ENCODE measurements at places on chromosomes 4 and X.

- DNase-seq: no peak
Observed at GRCh38 chr4:32472918-32473317, 1752.7 kb downstream of the PCDH7 start.

DNA sequence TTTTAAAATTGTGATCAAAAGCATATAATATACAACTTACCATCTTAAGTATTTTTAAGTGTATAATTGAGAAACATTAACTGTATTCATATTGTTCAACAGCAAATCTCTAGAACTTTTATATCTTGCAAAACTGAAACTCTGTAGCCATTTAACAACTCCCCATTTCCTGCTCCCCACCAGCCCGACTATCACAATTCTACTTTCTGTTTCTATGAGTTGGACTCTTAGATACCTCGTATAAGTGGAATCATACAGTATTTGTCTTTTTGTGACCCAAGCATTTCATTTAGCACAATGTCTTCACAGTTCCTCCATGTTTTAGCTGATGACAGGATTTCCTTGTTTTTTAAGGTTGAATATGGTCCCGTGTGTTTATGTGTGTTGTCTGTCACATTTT is 106.0 kb downstream of the LRBA start:
- no peak for DNase-seq

- no peak for DNase-seq
Observed at GRCh38 chr4:88398381-88398780, 19.7 kb downstream of the HERC6 start.

DNA sequence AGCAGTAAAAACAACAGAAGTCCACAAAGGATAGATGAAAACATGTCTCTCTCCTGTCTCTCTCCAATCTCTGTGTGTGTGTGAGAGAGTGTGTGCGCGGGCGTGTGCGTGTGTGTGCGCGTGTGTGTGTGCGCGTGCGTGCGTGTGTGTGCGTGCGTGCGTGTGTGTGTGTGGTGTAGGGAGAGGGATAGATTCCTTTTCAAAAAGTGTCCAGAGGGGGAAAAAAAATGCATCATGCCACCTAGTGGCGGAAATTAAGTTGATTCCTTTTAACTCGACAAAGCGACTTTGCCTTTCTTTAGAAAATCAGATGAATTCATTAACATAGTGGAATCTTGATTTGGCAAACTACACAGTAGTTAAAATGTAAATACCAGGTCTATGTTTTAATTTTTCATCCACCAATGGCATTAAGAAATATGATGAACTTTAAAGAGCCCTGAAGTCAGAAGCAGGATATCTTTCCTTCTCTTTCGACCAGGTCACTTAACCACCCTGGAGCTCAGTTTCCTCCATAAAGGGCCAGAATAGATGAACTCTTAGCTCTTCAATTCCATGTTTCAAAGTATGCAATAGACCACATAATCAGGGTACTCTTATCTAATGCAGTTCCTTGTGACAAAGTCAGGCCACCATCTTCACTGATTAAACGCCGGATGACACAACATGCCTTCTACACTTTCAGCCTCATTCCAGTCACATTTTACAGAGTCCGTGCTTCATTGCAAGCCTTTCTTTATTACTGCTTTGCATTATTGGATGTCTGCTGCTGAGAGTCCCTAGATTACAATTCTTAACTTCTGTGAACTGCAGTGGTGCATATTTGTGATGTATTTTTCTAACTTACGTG is 162.8 kb downstream of the FBXO8 start:
- DNase-seq: no peak

DNA sequence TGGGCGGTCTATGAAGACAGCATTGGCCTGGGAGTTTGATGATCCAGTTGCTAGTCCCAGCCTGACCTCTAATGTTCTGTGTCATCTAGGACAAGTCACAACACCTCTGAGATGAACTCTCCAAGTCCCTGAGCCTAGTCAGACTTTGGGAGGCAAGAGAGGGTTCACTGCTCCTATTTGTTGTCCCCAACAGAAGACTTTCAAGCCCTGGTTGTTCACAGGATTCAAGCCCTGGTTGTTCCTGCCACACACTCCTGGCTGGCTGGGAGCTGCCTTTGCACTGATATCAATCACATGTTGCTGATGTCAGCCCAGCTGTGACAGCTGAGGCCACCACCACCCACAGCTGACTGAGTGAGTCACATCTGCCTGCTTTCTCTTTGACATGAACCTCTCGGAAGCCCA is 253.2 kb upstream of the RASGEF1B start:
- DNase-seq: peak; percentile 55

- no peak for DNase-seq
Observed at GRCh38 chrX:1380672-1381233, 11.2 kb downstream of the SLC25A6 start.

GRCh38 chr4:1570291-1571164 is 113.6 kb downstream of the FAM53A start:
- no peak for DNase-seq

DNA sequence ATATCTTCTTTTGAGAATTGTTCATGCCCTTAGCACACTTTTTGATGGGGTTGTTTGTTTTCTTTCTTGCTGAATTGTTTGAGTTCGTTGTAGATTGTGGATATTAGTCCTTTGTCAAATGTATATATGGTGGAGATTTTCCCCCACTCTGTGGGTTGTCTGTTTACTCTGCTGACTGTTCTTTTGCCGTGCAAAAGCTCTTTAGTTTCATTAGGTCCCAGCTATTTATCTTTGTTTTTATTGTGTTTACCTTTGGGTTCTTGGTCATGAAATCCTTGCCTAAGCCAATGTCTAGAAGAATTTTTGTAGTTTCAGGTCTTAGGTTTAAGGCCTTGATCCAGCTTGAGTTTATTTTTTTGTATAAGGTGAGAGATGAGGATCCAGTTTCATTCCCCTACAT is 1372.6 kb upstream of the TENM3 start:
- DNase-seq: no peak

GRCh38 chr4:82213485-82214417 is 160.0 kb downstream of the HNRNPD start:
- DNase-seq: no peak

DNA sequence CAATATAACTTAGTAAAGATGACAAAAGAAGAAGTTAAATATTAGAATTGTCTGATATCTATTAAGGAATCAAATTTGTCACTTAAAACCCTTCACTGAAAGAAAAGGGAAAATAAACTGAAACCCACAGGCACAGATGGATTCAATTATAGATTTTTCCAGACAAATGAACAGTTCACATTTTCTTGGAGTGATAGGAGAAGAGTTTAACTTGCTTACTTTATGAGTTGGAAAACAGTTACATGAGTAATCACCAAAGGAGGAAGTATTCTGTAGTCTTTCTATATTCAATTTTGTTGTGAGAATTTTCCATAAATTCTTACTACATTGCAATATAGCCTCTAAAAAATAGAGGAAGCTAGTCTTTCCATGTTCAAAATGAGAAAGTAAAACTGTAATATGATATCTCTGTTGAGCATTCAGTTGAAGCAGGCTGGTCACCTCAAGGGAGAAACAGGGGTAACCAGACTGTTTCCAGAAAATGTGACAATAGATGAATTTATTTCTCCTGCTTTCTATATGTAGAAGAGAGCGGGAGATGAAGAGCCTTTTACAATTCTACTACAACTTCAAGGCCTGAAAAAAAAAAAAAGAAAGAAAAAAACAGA is 330.3 kb upstream of the EPHA5 start:
- no peak for DNase-seq

GRCh38 chr4:58679886-58680285 is 1569.7 kb upstream of the IGFBP7 start:
- no peak for DNase-seq

DNA sequence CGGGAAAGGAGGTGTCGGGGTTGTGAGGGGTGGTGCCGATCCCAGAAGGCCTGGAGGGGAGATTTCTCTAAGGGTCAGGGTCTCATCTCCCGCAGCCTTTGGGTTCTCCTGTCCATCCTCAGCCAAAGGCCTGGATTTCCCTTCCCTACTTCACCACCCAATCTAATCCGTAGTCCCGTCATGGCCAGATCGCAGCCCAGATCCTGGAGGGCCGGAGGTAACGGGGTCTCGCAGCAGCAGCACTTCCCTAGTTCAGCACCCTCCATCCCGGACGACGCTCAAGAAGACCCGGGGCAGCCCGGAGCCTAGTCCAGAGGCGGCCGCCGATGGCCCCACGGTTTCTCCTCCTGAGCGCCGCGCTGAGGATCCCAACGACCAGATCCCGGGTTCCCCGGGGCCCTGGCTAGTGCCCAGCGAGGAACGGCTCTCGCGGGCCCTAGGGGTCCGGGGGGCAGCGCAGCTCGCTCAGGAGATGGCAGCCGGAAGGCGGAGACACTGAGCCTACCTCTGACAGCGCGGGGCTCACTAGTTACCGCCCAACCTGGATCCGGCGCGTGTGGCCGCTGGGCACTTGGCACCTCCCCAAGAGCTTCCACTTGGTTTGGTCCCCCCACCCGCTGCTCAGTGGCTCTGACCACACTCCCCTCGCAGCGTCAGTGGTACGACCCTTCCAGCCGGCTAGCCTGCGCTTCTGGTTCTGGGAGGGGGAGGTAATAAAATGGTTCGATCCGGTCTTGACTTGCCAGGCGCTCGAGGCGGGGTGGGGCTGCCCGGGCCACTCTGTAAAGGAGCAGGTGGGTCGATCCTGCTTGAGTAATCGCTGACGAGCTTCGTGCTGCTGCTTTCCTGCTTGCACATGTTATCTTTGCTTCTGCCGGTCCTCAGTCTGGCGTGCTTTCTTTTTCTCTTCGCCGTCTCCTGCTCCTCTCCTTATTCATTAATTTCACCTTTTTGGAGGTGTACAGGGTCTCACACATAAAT is 3.6 kb downstream of the MAGIX start:
- peak; percentile 63 for DNase-seq

- no peak for DNase-seq
Observed at GRCh38 chr4:14087459-14087858, 459.9 kb upstream of the BOD1L1 start.

- no peak for DNase-seq
Observed at GRCh38 chr4:150970685-150971151, 44.4 kb downstream of the LRBA start.

- DNase-seq: no peak
Observed at GRCh38 chrX:7145454-7145853, 2.1 kb upstream of the STS start.

DNA sequence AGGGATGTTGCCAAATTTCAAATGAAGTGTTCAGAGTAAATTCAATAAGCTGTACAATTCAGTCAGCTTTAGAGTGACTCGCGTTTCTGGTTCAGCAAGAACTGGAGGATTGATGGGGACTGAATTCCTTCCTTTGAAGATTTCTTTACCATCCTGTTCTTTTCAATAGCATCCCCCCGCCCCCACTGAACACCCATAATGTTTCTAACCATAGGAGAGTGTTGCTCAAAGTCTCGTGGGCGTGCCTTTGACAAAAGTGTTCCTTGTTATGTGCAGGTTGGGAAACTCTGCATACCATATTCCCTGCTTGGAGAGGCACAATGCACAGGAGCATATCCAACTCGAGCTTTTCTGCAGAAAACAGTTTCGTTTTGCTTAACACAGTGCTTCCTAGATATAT is 323.5 kb upstream of the CASK start:
- no peak for DNase-seq

DNA sequence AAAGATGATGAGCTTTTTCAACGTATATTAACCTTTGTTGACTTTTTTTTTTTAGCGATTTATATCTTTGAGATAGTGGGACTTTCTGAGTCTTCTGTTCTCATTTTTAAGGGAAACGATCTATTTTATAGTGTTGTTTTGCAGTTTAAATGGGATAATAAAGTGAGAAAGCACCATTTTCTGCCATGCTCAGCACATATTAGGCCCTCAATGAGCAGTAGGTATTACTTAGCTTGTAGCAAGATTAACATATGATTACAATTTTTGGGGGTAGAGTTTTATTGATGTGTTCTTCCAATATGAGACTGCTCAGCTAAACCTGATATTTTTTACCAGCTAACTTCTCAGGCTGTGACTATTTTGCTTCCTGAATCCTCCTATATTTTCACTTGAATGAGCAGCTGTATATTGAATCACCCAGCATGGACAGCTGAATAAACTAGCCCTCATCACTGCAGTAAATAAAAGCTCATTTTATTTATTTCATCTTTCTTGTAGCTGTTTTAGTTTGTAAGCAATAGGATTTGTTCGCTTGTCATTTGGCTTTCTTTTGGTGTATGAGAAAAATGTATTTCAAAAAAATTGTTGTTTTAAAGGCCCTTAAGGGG is 43.7 kb downstream of the UGT8 start:
- no peak for DNase-seq

GRCh38 chrX:73767017-73767416 is 204.0 kb downstream of the CHIC1 start:
- DNase-seq: no peak

GRCh38 chrX:113512700-113513395 is 672.2 kb upstream of the AMOT start:
- no peak for DNase-seq

DNA sequence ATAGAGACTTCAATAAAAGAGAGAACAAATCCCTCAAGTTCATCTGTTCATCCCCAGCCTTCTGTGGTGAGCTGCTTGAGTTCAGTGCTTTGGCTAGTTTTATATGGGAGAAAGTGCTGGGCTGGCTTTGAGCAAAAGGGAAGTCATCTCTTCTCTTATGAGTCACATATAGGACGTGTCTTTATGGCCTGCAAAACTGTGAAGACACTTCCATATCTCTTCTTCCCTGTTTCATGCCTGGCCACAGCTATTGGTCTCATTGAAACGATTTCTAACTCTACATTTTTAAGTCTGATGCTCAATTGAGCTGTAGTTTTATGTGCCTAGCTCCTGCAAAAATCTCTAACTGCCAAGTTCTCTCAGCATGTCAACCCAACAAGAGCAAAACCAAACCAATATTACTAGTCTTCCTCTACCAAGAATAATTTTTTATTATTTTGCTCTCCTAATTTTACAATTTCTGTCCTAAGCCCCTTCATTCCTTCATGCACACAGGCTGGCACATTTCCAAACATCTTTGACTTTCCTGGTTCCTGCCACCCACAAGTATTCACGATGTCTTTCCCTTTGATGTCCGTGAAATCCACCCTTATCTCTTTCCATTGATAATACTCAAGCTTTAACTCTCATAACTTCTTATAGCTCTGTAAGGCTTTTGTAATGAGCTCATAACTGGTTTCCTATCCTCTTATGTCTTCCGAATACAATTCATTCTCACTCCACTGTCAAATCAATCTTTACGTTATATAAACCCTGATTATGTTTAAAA is 165.3 kb downstream of the BTC start:
- DNase-seq: no peak

DNA sequence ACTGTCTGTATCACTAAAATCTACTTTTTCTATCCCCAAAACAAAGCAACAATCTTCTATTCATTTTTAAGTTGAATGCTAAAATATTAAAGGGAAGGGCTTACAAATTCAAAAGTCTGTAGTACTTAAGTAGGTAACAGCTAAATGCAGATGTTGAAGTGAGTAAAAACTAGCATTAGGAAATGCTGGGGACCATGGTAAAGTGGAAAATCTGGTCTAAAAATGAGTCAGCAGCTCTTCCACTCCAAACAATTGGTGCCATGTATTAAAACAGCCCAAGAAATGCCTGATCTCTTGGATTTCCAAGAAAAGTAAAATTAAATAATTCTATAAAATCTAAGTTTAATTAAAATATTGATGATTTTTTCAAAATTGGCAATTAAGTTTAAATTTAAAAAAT is 73.3 kb upstream of the PPP3CA start:
- no peak for DNase-seq

- no peak for DNase-seq
Observed at GRCh38 chr4:137370679-137371078, 161.6 kb downstream of the PCDH18 start.

All from activated CD8-positive, alpha-beta memory T cell treated with anti-CD3 and anti-CD28 coated beads, Interleukin-2, amount 50 U/mL, for 4 hours (primary cell).